ENCODE measurements at places on chromosomes 1 and 21.

GRCh38 chr1:157116737-157117103 is 17.1 kb upstream of the ETV3L start:
- DNase-seq, result no peak

DNA sequence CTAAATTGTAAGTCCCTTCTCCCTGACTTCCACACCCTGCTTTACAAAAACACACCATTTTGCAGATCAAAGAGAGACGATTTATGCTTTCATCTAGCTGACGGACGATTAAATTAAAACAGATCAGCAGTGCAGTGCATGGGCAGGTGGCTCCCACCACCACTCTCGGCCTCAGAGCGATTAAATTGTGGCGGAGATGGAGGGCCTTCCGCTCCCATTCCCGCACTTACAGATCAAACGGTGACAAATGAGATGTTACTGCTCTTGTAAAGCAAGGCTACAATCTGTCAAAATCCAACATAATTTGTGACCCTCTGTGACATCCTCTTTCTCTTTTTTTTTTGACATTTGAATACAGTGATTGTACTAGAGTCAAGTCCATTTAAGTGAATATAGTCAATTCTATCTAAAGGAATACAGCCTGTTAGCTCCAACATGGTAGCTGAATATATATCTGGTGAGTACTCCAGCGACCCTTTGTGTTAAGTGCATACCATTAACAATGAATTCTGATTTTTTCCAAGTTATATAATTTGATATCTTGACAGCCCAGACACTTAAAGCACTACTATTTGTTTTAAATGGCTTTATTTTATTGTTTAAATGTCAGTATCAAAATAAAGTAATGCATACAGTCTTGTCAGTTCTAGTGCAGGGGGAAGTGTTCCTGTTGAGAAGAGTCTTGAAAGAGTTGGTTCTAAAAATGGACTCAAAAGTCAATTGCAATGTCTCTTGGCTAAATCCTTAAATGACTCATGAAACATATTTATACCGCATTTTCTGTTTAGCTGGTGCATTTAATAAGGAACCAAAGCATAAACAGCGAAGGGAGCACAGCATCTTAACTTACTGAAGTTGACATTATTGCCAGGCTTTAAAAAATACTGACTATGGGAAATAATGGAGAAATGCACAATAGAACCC is 109.0 kb downstream of the ESRRG start:
- DNase-seq, result no peak

DNA sequence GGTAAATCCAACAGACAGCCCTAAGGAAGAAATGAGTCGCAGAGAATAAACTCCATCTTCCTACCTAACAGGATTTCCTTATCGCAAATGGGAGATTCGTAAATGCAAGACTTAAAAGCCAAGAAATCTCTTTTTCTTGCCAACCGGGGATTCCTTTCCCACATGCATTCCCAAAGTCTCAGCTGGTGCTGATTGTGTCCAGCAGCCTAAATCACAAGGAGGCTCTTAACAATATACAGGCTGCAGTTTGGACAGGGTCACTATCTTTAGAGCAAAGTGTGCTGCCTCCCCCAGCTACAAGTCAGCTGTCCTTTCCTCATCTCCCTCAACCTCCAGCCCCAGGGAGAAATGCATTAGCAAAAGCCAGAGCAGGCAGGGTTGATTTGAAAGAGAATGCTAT is 189.8 kb upstream of the PLXNA2 start:
- no peak for DNase-seq

DNA sequence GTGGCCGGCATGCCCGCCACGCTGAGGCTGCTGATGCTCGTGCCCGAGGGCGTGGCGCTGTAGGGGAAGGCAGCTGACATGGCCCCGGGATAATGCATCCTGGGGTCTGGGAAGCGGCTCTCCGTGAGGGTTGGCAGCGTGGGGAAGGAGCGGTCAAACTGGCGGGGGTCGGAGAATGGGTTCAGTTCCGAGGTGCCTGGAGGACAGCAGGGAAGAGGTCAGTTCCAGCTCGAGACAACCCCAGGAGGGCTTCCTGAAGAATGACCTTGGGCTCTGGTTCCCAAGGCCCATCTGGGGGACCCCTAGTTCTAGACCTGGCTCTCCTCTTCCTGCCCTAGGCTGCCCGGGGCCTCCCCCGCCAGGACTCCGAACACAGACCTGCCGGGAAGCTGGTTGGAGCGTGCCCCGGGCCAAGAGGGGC is 27.6 kb downstream of the RUNX3 start:
- DNase-seq, result peak; percentile 5

DNA sequence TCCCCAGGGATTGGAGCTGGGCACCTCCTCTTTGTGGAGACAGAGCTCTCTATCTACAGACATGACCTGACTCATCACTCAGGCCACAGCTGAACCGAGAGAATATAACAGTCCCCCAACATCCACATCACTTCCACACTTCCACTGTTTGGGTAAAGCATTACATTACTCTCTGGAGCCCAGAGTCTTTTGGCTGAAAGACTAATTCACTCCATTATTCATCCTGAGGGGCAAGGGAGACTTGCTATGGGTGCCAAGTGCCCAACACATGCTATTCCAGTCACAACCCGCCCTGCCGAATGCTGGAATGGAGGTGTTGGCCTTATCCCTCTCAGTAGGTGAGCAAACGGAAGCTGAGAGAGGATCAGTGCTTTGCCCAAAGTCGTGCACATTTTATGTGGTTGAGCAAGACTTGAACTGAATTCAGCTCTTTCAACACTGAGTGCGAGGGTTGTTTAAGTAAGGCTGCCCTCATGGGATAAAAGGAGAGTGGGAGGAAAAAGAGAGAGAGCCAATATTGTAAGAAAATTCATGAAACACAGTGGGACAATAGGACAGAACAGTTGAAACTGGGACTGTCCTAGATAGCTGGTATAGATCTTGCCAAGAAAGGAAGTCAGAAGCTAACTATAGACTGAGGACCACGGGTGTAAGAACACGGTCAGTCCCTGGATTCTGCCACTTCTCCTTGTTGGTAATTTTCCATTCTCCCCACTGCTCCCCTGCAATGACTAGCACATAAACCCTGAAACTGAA is 13.5 kb upstream of the CHI3L1 start:
- peak; percentile 72 for DNase-seq

- no peak for DNase-seq
These were observed 23.6 kb upstream of the DMBX1 start for GRCh38 chr1:46465981-46466476.

- no peak for DNase-seq
These were observed 6.8 kb upstream of the AKR1A1 start for GRCh38 chr1:45543581-45544417.

- DNase-seq, result no peak
These were observed 141.6 kb upstream of the PALMD start for GRCh38 chr1:99504287-99504686.

DNA sequence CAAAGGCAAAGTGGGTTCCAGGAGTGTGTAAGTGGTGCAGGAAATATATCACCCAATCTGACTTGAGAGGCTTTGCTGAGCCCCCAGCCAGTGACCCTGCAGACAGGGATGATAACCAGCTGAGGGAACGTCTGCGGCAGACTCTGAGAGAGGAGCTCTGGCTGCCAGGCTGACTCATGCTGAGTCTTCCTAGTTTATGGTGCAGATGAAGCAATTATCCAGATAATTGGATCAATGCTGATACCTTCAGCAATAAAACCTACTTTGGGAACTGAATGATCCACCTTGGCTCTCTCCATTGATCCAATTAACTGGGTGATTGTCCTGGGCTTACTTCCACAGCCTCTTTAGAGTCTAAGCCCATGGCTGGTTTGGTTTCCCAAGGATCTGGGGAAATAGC is 7.3 kb downstream of the C8B start:
- peak; percentile 88 for DNase-seq

GRCh38 chr1:36128126-36128904 is 3.3 kb upstream of the COL8A2 start:
- peak; percentile 85 for DNase-seq

DNA sequence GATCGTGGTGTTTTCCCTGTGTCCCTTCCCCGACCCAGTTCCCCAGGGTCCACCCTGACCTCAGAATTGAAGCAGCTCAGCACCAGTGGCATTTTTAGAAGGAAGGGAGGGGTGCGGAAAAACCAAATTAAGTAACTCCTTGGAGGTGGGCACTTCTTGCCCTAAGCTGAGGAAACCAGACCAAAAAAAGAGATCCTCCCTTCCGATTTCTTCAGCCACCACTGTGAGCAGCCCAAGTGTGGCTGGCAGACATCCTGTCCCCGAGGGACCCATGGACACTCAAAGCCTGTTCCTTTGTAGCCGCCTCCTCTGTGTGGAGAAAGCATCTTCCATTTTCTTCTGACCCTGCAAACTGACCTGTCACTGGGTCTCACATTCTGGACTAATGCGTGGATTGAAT is 31.3 kb downstream of the KIRREL1 start:
- no peak for DNase-seq

DNA sequence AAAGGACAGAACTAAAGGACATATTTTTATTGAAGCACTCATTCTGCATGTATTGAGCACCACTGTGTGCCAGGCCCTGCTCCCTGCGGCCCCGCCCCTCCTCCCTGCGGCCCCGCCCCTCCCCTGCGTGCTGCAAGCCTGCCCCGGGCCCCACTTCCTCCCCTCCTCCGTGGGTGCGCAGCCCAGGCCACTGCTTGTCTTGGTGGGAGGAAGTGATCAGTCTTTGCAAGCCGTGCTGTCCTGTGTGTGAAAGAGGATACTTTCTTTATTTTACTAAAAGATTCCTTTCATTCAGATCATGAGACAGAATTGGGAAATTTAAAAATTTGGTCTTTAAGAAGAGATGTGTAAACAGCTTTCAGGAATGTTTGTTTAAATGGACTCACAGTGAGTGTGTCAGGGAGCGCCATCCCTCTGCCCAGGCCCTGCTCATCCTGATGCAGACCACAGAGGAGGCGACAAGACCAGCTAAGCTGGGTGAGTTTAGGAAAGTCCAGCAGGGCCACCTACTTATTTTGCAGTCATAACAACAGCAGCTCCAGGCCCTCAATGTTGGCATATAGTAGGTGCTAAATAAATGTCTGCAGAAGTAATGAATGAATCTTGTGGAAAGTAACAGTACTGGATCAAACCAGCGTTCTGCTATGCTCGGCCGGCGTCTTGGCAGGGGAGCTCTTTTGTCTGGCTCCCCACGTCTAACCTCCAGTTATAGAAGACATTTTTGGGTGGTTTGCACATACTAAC is 88.3 kb upstream of the SELENON start:
- no peak for DNase-seq

DNA sequence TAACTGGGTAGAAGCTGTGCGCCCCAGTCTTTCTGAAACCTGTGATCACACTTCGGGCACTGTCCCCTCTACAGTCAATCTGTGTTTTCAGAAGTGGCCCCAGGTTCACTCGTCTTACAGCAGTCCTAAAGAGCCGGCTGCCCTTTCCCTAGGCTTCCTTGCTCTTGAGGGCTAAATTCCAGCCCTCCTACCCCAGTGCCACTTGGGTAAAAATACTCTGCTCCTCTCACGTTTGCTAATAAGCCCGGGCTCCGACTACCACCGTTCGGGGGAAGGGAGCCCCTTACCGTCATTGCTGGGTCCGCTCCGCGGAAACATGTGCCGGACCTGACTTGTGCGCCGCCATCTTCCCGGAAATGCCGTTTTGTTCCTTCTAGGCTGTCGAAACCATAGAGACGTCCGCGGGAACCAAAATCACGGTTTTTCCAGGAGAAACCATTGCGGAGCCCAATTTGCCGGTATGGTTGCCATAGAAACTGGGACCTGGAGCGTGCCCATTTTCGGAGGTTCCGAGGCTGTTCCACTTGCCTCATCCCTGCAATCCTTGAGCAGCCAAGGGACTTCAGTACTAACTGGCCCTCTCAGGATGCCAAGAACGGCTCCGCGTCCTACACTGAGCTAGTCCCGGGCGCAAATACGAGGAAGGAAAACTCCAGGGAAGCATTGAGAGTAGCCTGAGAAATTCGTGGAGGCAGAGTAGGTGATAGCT is at the start of gene GPATCH4:
TSS of gene GPATCH4 (minus strand) at position 358 of the 709 bp plus-strand sequence.
- peak; percentile 92 for DNase-seq

GRCh38 chr1:50873458-50874187 is 86.4 kb downstream of the FAF1 start:
- DNase-seq, result peak; percentile 14

DNA sequence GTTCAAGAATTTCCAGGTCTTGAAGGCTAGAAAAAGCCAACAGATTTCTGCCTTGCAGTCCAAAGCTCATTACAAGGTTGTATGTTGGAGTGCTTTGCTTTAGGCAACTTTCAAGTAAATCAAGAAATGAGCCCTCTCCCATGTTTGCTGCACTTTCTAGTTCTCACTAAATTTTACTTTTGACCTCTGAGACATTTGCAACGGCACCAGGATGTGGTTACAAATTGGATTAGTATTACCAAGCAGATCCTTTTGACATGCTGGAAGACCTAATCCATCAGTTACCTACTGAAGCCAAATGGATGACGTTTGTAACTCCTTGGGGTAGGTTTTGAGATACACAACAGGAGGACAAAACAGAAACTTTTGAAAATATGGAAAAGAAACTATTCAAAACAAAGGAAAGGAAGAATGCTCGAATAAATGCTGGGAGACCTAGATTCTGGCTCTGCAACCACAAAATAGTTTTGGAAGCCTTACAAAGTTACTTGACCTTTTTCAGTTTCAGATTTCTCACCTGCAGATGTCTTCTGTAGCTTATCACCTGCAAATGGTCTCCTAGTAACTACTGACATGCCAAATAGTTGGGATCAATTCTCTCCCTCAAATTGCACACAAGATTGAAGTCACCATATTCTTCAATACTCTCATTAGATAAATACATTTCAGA is 251.7 kb upstream of the ADGRL2 start:
- DNase-seq, result no peak

DNA sequence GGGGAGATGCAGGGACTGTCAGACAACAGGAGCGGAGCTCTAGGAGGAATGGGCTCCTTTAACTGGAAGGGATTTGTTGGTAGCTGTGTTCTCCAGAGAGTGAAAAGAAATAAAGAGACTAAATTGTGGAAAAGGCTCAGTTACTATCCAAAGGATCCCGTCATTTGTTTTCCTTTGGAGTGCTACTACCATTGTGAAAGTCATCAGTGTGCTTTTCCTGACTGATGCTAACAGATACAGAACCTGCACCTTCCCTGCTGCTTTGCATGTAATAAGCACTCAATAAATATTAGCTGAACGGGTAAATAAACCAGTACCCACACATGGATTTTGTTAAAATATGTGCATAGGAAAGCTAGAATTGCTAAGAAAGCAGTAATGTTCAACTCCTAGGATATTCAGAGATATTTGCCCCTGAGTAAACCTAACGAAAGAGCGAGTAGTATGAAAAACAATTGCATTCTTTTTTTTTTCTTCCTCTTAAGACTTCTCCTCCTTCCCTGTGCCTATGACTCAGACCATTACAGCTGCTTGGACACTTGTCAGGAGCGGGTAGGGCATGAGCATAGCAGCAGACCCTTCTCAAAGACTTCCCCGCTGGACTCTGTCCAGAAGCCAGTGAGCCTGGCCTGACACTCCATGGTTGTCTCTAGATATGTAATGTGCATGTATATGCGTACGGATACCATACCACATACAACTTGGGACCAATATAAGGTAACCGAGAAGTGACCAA is 41.7 kb downstream of the PTGFRN start:
- peak; percentile 79 for DNase-seq

- DNase-seq, result no peak
These were observed 481 bp downstream of the CCDC163 start for GRCh38 chr1:45499415-45499769.

- peak; percentile 81 for DNase-seq
These were observed 7.8 kb upstream of the MEF2D start for GRCh38 chr1:156508205-156508954.
